ENCODE measurements at places on chromosomes 6 and 20.

DNA sequence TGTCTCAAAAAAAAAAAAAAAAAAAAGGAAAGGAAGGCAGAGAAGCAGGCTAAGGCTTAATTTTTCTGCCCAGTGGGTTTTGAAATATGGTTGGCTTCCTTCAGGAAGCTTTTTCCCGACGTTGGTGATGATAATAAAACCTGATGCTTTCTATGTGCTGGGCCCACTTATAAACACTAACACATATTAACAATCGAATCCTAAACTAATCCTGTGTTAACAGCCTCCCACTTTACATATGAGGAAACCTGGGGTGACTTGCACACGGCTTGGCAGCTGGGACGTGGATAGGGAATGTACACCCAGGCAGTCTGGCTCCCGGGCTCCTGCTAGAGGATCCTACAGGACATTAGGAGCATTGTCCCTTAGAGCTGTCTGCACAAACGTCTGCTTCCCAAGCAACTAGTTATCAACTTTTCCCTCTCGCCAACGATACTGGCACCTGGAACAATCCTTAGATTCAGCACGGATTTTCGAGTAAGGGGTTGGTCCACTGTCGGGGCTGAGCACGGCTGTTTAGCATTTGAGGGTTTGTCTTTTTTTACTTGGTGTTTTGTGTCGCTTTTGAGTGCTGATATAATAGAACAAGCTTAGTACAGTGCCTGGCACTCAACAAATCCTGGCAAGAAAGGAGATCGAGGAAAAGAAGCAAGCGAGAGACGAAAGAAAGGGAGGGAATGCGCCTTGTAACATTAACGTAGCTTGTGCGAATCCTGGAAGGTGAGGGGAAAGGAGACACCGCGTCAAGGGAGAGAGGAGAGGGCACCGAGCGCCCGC lies 622 bp upstream of the KIZ start:
- peak; percentile 72 for DNase-seq

DNA sequence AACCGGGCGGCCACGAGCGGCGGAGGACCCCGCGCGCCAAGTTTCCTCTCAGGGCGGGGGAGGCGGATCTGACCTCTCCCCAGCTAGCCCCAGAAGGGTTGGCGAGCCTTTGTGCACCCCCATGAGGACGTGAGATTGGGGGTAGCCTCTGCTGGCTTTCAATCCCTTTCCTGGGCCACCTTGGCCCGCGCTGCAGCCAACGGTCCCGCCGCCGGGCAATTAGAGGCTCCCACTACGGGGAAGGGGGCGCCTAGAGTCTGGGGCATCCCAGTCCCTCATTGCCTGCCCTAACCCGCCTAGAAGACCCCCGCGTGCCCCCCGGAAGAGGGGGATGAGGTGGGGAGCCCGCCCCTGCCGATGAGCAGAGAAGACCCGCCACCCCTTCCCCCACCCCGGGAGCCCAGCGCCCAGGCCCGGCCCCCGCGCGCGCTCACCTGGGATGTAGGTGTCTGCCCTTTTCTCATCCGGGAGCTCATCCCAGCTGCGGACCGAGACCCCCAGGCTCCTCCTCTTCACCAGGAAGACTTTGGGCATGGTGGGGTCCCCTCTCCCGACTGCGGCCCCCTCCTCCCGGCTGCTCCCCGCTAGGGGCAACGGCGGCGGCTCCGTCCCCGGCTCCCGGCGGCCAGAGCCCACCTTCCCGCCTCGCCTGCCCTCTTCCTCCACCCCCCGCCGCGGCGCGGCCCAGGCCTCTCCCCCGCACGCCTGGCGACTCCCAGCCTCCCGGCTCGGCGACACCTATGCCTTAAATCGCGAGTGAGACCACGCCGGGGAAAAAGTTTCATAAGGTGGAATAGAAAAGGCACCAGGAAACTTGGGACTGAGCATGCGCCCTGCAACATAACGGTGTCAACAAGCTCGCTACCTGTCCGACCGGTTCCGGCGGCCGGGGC lies at the start of gene OVOL2:
OVOL2 (minus strand) TSS at position 816 of the 893 bp plus-strand sequence; CDS start at position 534, 282 bp downstream.
- DNase-seq, result peak; percentile 80

DNA sequence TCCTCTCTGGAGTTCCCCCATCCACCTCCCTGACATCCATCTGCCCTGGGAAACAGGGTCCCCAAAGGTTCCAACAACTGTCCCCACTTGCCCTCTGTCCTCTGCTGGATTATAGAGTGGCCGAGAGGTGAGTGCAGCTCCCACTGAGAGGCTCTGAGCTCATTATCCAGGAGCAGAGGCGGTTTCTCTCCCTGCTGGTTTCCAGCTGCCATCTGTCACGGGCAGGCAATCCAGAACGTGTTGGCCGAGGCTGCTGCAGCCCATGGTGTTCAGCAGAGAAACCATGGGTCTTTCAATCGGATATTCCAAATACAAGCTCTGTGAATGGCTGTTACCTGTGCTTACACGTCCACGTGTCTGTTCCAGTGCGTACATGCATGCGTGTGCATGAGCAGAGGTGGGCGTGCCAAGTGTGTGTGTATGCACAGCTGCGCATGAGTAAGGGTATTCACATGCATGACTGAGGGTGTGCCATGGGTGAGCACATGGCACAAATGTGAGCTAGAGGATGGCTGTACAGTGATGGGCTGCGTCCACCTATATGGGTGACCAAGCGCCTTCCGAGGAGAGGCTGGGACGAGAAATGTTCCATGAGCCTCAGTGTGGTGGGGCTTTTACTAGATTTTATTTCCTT lies 183.7 kb upstream of the PMEPA1 start:
- no peak for DNase-seq

DNA sequence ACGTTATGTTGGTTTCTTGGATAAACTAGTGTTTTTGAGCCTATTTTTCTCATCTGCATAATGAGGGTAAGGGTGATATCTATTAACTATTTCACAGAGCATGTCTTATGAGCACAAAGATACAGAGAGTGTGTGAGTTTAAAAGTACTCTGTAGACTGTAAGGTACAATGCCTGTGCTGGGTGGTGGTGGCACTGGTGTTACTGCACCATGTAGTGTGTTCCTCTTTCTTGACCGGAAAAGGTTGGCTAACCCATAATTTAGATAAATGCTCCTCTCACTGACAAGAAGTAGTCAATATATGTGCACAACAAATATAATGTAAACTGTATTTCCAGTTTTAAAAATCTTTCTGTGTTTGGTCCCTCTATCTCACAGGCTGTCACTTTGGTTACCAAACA lies 116.2 kb upstream of the MMS22L start:
- no peak for DNase-seq

DNA sequence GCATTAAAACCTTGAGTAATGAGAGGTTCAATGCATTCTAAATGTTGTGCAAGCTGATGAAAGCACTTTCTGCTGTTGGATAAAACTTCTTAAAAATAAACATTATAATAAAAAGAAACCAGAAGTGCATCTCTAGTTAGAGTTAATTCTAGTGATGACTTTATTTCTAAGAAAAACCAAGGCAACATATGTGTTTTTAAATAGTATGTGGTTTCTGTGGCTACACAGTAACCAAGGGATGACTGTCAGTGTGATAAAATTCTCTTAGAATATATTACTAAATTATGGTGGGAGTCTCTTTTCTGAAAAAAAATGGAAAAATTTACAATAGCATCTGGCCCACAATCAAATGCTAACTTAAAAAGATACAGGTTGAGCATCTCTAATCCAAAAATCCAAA lies 117.0 kb downstream of the ME1 start:
- DNase-seq, result no peak

DNA sequence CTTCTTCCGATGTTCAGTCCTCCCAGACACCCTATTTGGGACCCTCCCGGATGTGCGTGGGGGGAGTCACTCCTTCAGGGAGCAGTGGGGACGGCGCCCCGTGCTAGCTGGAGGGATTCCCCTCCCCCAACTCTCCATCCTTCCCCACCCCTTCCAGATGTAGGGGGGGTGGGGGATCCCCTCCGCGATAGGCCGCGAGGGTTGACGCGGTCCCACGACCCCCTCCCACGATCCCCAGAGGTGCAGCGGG lies 548 bp downstream of the GNL1 start:
- no peak for DNase-seq

DNA sequence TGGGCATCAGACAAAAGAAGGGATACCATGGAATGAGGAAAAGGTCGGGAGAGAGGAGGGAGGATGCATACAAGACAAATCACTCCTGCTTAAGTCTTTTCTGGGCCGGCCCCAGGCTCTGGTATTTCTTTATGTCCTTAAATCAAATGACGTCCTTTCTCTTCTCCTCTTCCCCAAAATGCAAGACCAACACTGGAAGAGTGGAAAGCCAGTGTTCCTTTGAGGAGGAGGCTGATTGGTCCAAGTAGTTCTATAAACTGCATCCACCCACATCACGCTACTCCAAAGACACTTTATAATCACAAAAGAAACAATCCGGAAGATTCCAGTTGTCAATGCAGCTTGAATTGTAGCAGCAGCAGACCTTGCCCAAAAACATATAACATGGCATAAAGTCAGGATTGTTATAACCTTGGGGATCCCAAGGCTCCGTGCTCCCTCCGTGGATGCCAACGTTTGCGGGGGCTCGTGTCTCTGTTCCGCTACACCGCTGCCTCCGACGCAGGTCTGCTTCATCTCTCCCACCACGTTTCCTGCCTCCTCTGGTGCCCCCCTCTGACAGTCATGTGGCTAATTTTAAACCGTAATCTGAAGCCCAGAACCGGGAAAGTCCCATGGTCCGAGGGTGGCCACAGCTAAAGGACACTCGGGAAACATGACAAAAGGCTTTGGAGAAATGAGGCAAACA lies 47.1 kb downstream of the MCUR1 start:
- no peak for DNase-seq

DNA sequence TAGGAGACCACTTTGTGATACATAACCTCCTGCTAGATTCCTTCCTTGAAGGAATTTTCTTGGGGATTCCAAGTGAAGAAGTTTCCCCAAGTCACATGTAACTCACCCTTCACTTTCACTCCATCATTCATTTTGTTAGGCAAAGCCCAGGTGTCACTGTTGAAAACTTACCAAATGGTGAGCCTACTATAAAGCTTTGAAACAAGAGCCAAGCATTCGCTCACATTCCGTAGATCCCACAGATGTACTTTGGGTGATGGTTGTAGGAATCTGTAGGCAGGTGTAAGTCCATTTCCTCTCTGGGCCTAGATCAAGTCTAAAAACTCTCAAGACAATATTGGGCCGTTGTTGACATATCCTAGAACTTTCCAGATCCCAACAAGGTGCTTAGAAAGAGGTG lies 74.1 kb downstream of the PRDM1 start:
- DNase-seq, result no peak

DNA sequence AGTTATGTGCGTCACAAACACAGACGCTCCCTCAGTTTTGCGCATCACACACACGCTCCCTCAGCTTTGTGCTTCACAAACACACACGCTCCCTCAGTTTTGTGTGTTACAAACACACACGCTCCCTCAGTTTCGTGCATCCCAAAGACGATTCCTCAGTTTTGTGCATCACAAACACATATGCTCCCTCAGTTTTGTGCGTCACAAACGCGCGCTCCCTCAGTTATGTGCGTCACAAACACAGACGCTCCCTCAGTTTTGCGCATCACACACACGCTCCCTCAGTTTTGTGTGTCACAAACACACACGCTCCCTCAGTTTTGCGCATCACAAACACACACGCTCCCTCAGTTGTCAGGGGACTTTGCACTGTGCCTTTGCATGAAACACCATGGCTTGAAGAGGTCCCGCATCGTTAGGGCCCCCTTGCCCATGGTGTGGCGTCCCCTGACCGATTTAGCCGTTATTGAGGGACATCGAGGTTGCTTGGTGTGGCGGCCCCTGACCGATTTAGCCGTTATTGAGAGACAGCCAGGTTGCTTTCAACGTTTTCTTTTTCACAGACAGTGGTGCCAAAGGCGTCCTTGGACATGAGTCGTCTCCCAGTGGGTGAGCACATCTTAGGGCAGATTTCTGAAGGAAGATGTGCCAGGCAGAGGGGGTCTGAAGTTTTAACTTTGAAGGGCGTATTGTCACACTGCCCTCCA lies 28.1 kb upstream of the MYT1 start:
- no peak for DNase-seq

GRCh38 chr6:21033084-21033483 lies 498.8 kb downstream of the CDKAL1 start:
- no peak for DNase-seq

DNA sequence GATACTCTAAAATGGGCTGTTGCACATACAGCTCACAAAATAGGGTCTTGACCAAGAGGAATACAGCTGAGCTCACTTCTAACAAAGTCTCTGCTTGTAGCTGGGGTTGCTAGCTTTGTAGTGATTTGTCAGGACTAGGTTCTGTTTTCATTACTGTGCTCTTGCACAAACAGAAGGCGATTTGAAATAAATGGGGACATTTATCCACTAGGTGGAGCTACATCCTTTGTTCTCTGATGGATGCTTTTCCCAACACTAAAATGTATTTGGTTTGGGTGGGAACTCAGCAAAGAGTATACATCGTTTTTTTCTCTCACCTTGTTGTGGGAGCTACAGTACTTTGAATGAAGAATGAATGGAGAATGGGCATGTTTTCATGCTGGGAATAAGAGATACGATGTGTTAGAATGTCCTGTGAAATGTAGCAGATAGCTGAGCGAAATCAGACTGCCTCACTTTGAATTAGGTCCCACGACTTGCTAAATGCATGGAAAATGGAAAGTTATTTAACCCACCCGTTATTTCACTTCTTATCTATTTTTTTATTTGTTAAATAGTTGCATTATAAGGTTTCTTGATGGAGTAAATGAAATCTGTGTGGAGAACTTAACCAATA lies 494.7 kb upstream of the MAP3K7 start:
- DNase-seq, result peak; percentile 74

GRCh38 chr6:166563805-166564204 lies 22.7 kb downstream of the RAMACL start:
- no peak for DNase-seq

GRCh38 chr6:43248101-43248500 lies 4.8 kb downstream of the TTBK1 start:
- DNase-seq, result no peak

- peak; percentile 77 for DNase-seq
Measured at GRCh38 chr6:46491201-46491627, at the start of gene RCAN2. RCAN2 (minus strand) TSS chr6:46491449.

GRCh38 chr6:52594221-52594620 lies 17.4 kb upstream of the TRAM2 start:
- no peak for DNase-seq

DNA sequence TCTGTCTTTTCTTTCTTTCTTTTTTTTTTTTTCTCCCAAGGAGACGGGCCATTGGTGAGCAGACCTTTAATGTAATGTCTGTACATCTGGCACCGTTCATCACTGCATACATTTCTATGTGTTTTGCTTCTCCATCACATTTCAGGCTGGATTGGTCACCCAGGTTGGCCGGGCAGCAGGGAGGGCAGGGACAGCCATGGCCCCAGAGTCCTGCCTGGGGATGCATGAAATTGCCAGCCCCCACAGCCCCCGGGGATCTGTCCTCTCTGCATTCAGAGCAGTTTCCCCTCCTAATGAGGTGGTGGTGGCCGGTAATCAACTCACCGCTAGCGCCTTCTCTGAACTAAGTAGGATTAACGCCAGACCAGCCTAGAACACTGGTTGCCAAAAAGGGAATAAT lies 50.4 kb downstream of the APCDD1L start:
- DNase-seq, result no peak

DNA sequence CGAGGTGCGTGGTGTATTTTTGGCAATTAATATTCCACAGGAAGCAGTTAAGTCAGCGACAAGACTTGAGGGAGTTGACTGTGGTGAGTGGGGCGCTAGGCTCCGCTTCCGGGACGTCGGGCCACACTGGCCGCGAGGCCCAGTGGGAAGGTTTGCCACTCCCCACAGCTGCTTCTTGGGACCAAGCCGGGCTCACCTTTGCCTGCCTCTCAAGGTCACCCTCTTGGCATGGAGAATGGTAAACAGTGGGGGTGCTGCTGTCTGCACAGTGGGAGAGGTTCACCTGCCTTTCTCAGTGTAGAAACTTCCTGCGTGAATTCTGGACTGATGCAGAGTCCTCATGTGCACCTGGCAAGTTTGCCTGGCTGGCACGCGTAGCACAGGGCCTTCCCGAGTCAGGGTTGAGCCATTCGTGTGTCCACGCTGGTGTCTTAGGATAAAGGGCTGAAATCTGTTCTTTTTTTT lies 6.4 kb downstream of the OSBPL2 start:
- no peak for DNase-seq
